ENCODE measurements at places on chromosomes 6 and 20. TPM values are rescaled to one million over a fixed set of nuclear protein-coding genes. Genes with fewer than 3 reads are reported as not detected.

The MAPK13 gene
- 0.70 TPM for total RNA-seq

The TRAPPC3L gene
- total RNA-seq = not detected

The NEU1 gene
- 25.6 TPM for total RNA-seq

The KHDC1 gene
- total RNA-seq = 1.2 TPM

- no peak for DNase-seq
Observed at GRCh38 chr20:9185511-9185910, 116.6 kb downstream of the PLCB4 start.

GRCh38 chr20:12409501-12409900 is 491.8 kb downstream of the BTBD3 start:
- DNase-seq = no peak

- no peak for DNase-seq
Observed at GRCh38 chr6:57104336-57104735, 14.3 kb downstream of the ZNF451 start.

- DNase-seq = no peak
Observed at GRCh38 chr6:157012355-157012754, 235.2 kb downstream of the ARID1B start.

DNA sequence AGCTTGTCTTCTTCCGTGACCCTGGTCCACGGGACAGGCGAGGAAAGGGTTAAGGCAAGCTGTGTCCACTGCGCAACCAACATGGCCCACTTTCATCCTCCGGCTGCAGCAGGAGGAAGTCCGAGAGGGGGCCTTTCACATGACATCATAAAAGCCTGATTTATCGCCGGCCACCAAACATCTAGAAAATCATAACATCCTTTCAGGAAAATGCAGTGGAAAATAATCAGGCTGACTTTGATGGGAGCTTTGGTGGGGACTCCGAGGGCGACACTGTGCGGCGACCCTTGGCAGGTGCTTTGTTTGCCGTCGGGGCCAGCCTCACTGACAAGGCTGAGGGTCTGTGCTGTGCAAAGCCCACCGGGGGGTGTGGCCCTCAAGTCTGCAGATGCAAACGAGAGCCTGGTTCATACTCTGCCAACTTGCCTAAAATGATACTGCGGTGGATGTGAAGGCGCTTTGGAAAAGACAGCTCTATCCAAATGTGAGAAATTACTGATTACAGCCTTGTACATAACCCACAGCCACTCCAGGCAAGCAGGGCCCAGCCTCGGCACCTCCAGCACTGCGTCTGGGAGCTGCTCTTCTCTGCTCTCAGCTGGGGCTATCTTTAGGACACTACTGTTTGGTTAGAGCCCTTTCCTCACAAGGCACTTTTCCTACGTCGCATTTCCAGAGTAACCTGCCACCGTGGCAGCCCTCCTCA is 25.7 kb downstream of the FOXC1 start:
- DNase-seq = no peak

DNA sequence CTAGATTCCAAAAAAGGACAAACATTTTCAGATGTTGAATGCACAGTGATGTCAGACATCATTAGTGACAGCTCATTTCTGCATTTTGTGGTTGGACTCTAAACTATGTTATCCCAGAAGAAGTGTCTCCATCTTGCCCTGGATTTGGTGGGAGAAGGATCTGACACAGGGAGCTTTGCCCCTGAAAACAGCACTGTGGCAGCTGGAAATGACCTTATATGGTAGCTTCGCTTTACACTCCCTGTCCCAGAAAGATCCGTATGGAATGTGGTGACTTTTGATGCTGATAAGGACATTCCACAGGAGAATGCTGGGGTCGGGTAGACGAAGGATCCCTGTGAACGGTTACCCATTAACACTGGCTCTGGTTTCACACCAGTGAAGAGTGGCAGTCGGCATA is 87.2 kb upstream of the EDN1 start:
- no peak for DNase-seq

All from Right ventricle myocardium inferior (tissue), 1 donor.